ENCODE measurements at places on chromosomes 6 and 20.
A peak's percentile ranks its signal among the peaks of the same experiment; 100 is the strongest.

GRCh38 chr6:144158133-144158532 is 7.8 kb downstream of the STX11 start:
- DNase-seq = no peak

- DNase-seq = no peak
Observed at GRCh38 chr20:50053362-50054230, 59.4 kb downstream of the UBE2V1 start.

GRCh38 chr6:149166336-149166735 is 151.2 kb upstream of the TAB2 start:
- no peak for DNase-seq

DNA sequence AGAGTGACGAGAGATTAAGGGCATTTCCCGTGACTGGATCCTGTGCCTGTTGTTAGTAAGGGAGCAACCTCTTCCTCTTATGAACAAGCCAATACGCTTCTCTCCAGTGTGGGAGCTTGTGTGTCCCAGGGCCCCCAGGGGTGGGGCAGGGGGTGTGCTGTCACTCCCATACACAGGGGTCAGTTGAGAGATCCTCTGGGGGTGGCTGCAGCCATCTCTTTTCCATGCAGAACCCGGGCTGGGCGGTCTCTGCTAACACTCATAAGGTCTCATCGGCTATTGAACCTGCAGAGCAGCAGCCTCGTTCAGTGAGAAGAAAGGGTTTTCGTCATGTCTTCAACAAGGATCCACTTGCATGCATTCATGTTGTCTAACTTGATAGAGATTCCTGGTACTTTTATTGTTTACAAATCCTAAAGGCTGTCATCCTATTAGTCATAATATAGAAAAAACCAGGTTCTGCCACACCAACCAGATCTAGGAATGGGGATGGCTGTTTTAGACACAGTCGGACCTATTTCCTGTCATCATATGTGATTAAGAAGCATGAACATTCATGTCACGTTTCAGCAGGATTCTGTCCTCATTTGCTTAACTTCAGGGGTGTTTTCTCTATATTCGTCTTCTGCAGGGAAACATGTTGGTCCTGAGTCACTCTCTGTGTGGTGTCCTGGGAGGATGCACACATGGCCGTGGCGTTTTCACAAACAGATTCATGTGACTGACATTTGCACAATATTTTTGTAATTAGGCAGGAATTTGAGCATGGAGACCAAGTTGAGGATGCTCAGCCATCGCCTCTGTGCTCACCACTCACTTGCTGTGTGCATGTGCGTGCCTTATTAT is 13.3 kb upstream of the THBS2 start:
- DNase-seq = no peak

GRCh38 chr6:82364087-82365015 is 734 bp downstream of the TPBG start:
- peak; percentile 19 for DNase-seq

DNA sequence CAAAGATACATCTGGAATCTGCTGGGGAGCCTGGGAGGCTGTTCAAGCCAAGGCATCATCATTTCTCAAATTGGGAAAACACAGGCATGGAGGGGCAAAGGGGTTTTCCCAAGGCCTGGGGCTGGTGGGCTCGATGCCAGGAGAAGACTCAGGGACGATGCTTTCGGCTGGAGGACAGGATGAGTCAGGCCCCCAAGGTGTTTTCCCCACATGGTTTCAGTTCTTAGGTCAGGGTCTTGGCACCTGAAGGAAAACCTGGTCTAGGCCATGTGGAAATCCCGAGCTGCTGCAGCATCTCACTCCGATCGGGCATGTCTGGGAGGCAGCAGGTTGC is 348.1 kb downstream of the CDC5L start:
- no peak for DNase-seq

GRCh38 chr6:56649053-56649769 is 6.5 kb upstream of the DST start:
- DNase-seq = no peak

DNA sequence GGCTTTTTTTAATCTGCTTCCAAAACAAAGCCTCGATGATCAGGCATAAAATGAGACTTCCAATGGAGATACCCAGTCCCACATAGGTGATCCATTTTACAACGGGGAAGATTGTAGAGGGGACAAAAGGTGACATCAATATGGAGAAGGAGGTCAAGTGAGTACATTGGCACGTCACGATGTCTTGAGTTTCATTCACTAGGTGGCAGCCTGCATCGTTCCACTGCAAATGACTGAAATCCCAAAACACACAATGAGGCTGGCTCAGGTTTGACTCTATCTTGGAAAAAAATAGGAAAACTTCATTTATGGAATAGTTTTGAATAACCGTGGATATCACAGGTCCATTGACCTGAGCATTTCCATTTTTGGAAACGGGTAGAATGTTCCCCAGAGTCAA is 32.5 kb downstream of the ADGRF1 start:
- DNase-seq = no peak

DNA sequence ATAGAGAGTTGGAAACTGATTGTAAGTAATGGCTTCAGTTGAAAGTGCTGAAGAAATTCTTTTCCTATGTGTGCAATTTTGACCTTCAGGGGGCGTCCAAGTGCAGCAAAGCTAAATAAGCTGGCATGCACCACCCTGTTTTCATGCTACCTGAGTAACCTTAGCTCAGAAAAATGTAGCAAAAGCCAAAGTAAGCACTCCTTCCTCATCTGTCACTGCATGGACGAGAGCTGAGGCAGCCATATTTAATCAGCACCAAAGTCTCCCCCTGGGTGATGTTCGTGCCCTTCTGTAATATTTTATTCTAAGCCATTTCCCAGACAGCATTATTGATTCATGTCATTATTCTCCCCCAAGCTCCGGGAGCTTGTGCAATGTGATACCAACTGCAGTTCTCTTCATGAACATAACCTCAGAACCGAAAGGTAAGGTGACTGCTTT is 123.1 kb downstream of the RPS12 start:
- DNase-seq = peak; percentile 65

GRCh38 chr6:129730477-129731165 is 20.6 kb upstream of the ARHGAP18 start:
- peak; percentile 44 for DNase-seq

GRCh38 chr20:34938466-34939163 is 17.0 kb downstream of the GSS start:
- DNase-seq = peak; percentile 93

Measured in RPMI8226 (cell line).